Stimulated activated CD8-positive, alpha-beta memory T cell treated with anti-CD3 and anti-CD28 coated beads, Interleukin-15, amount 100 ng/mL, for 1 hour (primary cell): ENCODE measurements at places on chromosomes 7 and 10.

DNA sequence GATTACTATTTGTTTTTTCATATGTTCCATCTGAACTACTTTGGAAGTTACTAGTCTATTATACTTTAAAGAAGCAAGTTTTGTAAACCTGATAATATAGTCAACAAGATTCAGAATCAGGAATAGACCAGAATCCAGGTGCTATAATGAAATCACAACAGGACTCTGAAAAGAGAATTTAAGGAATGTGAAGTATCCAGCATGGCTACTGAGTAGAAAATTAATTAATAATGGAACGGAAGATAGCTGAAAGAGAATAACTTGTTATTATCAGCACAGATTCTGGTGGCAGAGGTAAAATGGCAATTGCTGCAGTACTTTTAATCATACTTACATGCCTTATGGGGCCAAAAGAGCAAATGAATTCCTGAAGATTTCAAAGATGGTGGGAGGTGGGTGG is 43.1 kb upstream of the CHCHD3 start:
- DNase-seq, result no peak

DNA sequence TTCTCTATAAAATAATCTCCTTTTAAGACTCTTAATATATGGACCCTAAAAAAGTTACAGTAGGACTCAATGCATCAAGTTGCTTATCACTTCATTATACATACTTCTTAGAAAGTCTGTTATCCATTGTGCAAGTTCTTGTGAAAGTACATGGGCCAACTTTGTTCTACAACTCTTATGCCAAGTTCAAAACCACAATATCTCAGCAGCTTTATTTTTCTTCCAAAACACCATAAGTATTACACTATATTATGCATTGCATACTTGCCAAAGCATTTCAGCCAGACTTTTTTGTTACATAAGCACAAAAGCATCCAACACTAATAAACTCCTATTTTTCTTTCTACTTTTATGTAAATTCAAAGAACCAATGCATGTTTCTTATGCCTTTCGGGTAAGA is 94.4 kb downstream of the AHR start:
- DNase-seq, result no peak

DNA sequence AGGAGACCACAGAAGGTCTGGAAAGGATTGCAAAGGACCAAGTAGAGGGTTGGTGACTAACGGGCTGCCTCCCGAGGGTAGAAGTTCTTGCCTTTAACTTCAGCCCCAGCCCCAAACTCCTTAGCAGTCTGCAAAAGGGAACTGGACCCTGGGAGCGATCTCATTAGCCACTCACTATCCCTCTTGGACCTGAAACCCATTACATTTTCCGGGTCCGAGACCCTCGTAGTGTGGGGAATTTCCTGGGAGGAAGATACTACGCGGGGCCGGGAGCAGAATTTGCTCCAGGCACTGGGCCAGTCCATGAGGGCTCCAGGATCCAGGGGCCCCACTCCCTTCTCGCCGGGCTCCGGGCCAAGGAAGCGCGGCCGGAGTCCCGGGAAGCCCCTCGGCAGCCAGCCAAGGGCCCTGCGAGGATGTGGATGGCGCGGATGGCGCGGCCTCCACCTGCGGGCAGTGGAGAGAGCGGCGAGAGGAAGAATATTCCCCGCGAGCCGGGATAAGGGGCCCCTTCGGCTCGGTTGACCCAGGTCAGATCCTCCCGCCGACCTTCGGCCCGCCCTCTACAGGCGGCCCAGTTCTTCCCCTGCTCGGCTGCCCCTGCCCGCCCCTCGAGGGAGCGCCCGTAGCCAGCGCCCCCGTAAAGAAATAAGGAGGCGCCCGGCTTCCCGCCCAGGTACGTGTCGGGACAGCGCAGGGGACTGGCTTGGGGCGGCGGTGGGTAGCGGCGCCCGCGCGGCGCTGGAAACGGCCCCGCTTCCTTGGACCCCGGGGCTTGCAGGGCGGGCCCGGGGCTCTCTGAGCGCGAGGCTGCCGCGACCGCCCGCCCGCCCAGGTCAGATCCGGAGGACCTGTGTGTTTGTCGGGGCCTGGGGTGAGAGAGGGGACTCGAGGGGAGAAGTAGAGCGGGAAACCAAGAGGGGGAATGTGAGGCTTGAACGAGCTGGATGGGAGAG is at the start of gene MYO3A:
Gene MYO3A, plus strand, starts transcription at position 577 of the 956 bp plus-strand sequence. CDS start 17,882 bp downstream, outside the sequence.
- DNase-seq, result no peak

DNA sequence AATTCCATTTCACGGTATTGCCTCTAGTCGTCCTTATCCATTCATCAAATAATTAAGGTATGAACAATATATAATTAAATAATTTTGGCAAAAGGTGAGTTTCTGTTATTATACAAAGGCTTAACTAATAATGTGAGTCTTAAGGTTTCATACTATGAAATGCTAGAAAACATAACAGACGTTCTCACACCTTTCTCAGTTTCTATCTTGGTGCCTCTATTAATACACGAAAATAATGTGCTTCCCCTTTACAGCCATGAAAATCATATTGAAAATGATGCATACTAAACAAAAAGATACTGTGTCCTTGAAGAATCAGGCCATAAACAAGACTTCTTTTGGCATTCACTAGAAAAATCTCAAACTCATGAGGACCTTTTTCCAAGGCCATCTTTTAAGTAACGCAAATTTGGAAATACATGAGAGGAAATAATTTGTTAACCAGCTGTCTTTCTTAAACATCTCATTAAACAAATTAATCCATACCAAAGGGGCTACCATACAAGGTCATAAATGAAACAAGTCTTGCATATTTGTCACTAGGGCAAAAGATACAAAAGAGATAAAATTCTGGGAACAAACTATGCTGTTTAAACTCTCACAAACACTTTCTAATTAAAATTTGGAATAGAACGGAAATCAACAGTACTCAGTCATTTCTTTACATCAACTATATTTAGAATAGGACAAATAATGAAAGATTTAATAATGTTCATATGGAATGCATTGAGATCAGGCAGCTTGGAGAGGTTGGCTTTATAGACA is 53.9 kb upstream of the CAV2 start:
- DNase-seq, result no peak

DNA sequence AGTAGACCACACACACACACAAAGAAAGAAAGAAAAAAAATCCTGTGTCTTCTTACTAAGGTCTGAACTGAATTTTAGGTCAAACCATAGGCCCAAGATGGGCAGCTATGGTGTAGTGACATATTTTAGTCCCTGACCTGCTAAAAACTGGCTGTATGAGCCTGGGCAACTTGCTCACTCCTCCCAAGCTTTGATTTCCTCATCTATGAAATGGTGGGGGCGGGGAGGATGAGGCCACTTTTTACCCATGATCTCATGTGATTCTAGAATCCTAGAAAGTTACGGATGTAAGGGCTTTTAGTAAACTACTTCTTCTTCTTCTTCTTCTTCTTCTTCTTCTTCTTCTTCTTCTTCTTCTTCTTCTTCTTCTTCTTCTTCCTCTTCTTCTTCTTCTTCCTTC is 6.1 kb upstream of the CCL24 start:
- DNase-seq, result no peak

- DNase-seq, result no peak
These were observed 10.9 kb upstream of the SP8 start for GRCh38 chr7:20797462-20798080.

GRCh38 chr10:70744617-70745143 is 40.5 kb downstream of the TBATA start:
- no peak for DNase-seq

DNA sequence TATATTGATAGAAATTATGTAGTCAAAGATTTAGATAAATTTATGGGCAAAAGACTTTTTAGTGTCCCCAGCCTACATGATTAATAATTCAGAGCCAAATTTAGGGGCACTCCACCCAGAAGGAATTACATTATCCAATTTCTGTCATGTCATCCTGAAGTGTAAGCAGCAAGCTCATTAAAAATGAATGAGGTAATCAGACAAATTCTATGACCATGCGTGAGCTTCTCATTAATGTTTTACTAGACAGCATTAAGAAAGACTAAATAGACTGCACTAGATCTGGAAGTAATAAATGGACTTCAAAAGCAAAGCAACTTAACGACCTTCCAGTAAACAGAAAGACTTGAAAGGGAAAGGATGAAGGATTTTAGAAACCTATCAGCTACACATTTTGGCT is 22.7 kb upstream of the TRUB1 start:
- no peak for DNase-seq

DNA sequence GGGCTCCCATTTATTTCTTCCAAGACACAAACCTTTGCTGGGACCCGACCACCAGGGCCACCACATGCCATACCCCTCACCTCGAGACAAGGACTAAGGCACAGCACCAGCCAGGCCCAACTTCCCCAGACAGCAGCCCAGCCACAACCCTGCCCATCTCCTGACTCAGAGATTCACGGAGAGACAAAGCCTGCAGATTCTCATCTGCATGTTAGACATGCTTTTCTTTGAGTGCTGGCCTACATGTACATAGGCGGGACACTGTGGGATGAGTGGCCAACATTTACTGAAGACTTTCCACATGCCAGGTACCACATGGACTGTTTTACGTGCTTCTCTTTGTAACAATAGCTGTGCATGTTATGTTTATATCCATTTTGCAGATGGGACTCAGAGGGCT is 221.3 kb upstream of the ZMIZ1 start:
- DNase-seq, result no peak

DNA sequence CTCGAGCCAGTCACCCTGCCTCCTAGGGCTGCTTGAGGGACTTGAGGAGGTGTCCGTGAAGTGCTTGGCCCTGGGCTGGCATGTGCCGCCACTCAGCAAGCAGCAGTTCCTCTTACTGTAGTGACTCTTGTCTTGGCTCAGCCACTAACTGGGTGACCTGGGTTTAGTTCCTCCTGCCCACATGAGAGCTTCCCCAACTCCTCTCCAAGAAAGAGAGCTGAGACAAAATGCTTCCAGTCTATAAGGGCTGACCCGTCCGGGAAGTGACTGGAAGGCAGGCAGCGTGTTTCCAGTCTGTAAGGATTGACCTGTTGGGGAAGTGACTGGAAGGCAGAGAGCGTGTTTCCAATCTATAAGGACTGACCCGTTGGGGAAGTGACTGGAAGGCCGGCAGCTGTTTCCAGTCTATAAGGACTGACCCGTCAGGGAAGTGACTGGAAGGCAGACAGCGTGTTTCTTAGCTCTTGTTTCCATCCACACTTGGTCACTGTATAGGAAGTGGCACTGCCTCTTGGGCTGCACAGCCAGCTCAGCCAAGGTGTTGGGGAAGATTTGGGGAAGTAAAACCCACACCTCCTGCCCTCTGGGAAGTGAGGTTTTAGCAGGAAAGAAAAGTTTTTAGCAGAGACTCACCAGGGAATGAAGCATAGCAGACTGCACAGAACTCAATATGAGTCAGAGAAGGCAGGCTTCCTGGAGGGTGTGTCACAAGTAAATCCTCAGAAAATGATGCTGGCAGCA is 53.3 kb upstream of the PPIF start:
- DNase-seq, result no peak

- DNase-seq, result no peak
These were observed 18.0 kb downstream of the STX1A start for GRCh38 chr7:73701357-73701995.
